Tibial artery (tissue), 4 donors: ENCODE measurements at places on chromosomes 3 and 15.

GRCh38 chr15:58742022-58742813, 7.3 kb downstream of the ADAM10 start:
- DNase-seq, result no peak
- H3K27ac ChIP-seq, result peak overlapping the region; percentile 45
- H3K4me3 ChIP-seq, result no peak overlapping the region
- H3K27me3 ChIP-seq, result no peaks in the 10 kb centered on the region
- H3K4me1 ChIP-seq, result peaks cover 8% of the 10 kb centered on the region

- H3K4me3 ChIP-seq, result no peak overlapping the region
- H3K36me3 ChIP-seq, result no peaks in the 10 kb centered on the region
- H3K27me3 ChIP-seq, result peaks cover 5% of the 10 kb centered on the region
- DNase-seq, result no peak
Measured at GRCh38 chr3:377158-377561, 180.6 kb downstream of the CHL1 start.

- no peaks in the 10 kb centered on the region for H3K4me1 ChIP-seq
- H3K4me3 ChIP-seq, result no peak overlapping the region
- DNase-seq, result peak; percentile 39
- H3K27me3 ChIP-seq, result no peaks in the 10 kb centered on the region
- no peaks in the 10 kb centered on the region for H3K36me3 ChIP-seq
Measured at GRCh38 chr15:23397779-23398178, 43.2 kb downstream of the GOLGA8S start.

DNA sequence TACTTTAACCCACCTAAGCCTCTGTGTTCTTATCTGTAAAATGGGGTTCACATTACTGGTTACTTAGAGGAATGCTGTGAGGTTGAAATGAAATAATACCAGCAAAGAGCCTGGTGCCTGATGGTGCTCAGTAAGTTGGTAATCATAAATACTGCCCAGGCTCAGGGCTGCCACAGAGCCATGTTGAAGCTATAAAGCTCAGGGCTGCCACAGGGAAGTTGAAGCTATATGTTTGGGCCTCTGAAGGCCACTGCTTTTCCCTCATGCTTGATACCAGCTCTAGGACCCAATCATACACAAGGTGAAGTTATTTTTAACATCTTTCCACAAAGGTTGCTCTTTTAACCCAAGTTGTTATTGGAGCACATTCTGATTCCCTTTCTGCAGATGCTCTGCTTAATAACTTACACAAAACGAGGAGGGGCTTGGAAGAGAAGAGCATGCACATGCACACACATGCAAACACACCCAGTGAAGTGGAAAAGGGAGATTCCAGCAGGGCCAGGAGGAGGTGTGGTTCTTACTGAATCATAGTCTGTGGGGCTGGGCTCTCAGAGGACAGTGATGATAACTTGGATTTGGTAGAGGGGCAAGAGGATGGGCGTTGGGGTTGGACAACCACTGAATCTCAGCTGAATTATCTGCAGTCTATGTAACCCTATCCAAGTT, 17.4 kb downstream of the PARP14 start:
- no peaks in the 10 kb centered on the region for H3K27me3 ChIP-seq
- DNase-seq, result no peak
- H3K27ac ChIP-seq, result no peak overlapping the region
- peaks cover 92% of the 10 kb centered on the region for H3K36me3 ChIP-seq

DNA sequence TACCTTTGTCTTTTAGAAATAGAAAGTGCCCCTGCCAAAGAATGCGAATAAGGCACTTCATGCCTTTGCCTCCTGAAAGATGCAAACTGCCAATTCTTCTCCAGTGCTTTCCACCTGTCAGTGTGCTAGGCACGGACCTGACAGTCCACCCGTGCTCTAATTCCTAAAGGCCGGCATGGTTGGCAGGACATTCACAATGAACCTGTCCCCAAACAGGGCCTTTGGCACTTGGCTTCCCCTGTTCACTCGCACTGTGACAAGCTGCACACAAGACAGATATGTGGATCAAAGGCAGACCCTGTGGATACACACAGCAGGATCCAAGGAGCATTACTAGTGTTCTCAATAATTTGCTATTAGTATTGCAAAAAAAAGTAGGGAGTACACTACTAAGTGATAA, 505.7 kb upstream of the AGTR1 start:
- H3K36me3 ChIP-seq, result no peaks in the 10 kb centered on the region
- no peak for DNase-seq
- H3K27me3 ChIP-seq, result no peaks in the 10 kb centered on the region
- no peak overlapping the region for H3K4me3 ChIP-seq
- no peak overlapping the region for H3K27ac ChIP-seq

DNA sequence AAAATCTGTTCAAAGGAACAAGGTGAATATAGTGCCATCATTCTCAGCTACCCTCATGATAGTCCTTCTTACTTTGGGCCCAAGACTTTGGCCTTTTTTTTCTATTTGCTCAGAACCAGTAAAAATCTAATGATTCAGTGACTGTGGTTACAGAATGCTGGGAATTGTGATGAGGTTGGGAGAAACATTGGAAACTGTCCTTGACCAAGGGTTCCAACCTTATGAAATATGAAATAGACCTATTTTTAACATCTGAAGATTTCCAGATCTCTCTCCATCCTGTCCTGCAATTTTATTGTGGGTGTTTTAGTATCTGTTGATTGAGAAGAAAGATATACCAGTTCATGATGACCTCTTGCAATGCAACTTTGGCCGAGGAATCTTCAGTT, 34.9 kb downstream of the TMEM45A start:
- DNase-seq, result no peak
- no peaks in the 10 kb centered on the region for H3K27me3 ChIP-seq
- H3K4me1 ChIP-seq, result no peaks in the 10 kb centered on the region
- no peak overlapping the region for H3K27ac ChIP-seq

GRCh38 chr3:8837162-8837561, 67.7 kb upstream of the OXTR start:
- H3K4me3 ChIP-seq, result no peak overlapping the region
- no peaks in the 10 kb centered on the region for H3K4me1 ChIP-seq
- no peaks in the 10 kb centered on the region for H3K36me3 ChIP-seq
- H3K27ac ChIP-seq, result no peak overlapping the region

- H3K27ac ChIP-seq, result no peak overlapping the region
- H3K4me1 ChIP-seq, result no peaks in the 10 kb centered on the region
- DNase-seq, result no peak
- H3K36me3 ChIP-seq, result no peaks in the 10 kb centered on the region
- H3K4me3 ChIP-seq, result no peak overlapping the region
Measured at GRCh38 chr3:170204023-170204472, 18.2 kb upstream of the PRKCI start.

- peaks cover 3% of the 10 kb centered on the region for H3K4me1 ChIP-seq
- DNase-seq, result no peak
Measured at GRCh38 chr3:134274571-134274970, 23.9 kb upstream of the RYK start.

GRCh38 chr3:17645074-17645698, 97.2 kb downstream of the TBC1D5 start:
- H3K4me3 ChIP-seq, result no peak overlapping the region
- no peak for DNase-seq
- H3K4me1 ChIP-seq, result no peaks in the 10 kb centered on the region

- no peaks in the 10 kb centered on the region for H3K36me3 ChIP-seq
- no peaks in the 10 kb centered on the region for H3K4me1 ChIP-seq
- H3K27me3 ChIP-seq, result no peaks in the 10 kb centered on the region
- no peak overlapping the region for H3K27ac ChIP-seq
Measured at GRCh38 chr15:31197497-31198414, 96.2 kb upstream of the TRPM1 start.

- H3K27me3 ChIP-seq, result no peaks in the 10 kb centered on the region
- DNase-seq, result no peak
- no peak overlapping the region for H3K27ac ChIP-seq
- H3K4me3 ChIP-seq, result no peak overlapping the region
- no peaks in the 10 kb centered on the region for H3K4me1 ChIP-seq
Measured at GRCh38 chr15:27250223-27250622, 279.2 kb downstream of the GABRG3 start.

DNA sequence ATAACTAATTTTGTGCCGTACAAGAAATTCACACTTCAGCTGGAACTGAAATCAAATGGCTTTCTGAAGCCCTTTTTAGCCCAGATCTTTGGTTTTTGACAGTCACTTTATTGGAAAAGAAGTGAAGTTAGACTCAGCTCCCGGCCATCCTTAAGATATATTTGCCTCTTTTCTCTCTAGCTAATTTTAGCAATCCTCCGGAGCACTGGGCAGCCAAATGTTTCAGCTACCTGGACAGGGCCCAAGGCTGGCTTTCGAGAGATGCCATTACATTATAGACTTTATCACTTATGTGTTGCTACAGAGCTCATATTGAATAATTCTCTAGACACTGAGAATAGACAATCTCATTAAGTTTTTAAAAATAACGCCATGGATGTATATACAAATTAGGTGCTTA, 28.5 kb upstream of the RPL39L start:
- no peaks in the 10 kb centered on the region for H3K36me3 ChIP-seq
- H3K27ac ChIP-seq, result peak overlapping the region; percentile 65
- no peak for DNase-seq
- peaks cover 10% of the 10 kb centered on the region for H3K4me1 ChIP-seq

GRCh38 chr3:49879721-49880120, 10.0 kb upstream of the CAMKV start:
- no peak for DNase-seq
- no peak overlapping the region for H3K4me3 ChIP-seq
- no peaks in the 10 kb centered on the region for H3K27me3 ChIP-seq
- H3K4me1 ChIP-seq, result no peaks in the 10 kb centered on the region
- no peak overlapping the region for H3K27ac ChIP-seq

DNA sequence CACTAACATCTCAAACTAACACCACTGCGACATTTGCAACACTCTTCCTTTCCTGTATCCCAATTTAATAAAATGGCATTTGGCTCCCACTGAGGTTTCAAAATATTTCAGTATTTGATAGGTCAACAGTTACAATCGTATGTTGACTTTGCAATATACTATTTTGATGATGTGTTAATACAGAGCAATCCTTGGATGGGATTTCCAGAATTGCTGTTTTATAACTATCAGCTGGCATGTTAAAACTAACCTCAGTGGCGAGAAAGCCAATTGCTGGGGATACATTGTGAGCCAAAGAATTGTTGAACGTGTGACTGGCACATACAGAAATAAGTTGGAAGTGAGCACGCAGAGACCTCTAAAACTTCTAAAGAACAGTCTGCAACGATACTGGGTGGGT, 226.1 kb upstream of the LYSMD4 start:
- no peaks in the 10 kb centered on the region for H3K27me3 ChIP-seq
- H3K27ac ChIP-seq, result no peak overlapping the region
- H3K36me3 ChIP-seq, result no peaks in the 10 kb centered on the region
- H3K4me1 ChIP-seq, result peaks cover 5% of the 10 kb centered on the region

- H3K36me3 ChIP-seq, result no peaks in the 10 kb centered on the region
- no peaks in the 10 kb centered on the region for H3K27me3 ChIP-seq
- DNase-seq, result no peak
- H3K4me1 ChIP-seq, result peaks cover 21% of the 10 kb centered on the region
- peak overlapping the region; percentile 57 for H3K27ac ChIP-seq
- H3K4me3 ChIP-seq, result no peak overlapping the region
Measured at GRCh38 chr15:70289191-70289955, 191.7 kb upstream of the TLE3 start.

DNA sequence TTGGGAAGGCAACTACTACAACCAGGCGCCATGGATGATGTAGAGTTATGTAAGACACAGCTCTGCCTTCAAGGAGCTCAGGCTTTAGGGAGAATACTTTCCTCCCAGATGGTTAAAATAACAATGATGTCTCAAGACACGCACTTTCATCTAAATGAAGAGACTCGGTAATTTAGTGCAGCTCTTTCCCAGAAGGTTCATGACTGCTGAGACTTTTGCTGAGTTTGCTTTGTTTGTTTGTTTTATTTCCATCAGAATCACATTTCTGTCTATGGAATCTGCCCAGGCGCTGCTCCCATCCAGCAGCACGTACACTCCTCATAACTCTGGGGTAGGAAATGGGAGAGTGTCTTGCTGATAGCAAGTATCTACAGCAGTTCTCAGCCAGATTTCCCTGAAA, 33.9 kb upstream of the MEX3B start:
- no peak overlapping the region for H3K4me3 ChIP-seq
- no peaks in the 10 kb centered on the region for H3K27me3 ChIP-seq
- H3K4me1 ChIP-seq, result no peaks in the 10 kb centered on the region
- no peaks in the 10 kb centered on the region for H3K36me3 ChIP-seq
- DNase-seq, result no peak
- H3K27ac ChIP-seq, result no peak overlapping the region

- H3K36me3 ChIP-seq, result no peaks in the 10 kb centered on the region
- H3K27ac ChIP-seq, result no peak overlapping the region
- no peak for DNase-seq
Measured at GRCh38 chr3:71309342-71309741, 274.2 kb downstream of the FOXP1 start.

GRCh38 chr3:98826126-98826525, 63.0 kb downstream of the ST3GAL6 start:
- H3K27me3 ChIP-seq, result no peaks in the 10 kb centered on the region
- DNase-seq, result no peak
- no peak overlapping the region for H3K27ac ChIP-seq
- no peak overlapping the region for H3K4me3 ChIP-seq
- H3K36me3 ChIP-seq, result no peaks in the 10 kb centered on the region

DNA sequence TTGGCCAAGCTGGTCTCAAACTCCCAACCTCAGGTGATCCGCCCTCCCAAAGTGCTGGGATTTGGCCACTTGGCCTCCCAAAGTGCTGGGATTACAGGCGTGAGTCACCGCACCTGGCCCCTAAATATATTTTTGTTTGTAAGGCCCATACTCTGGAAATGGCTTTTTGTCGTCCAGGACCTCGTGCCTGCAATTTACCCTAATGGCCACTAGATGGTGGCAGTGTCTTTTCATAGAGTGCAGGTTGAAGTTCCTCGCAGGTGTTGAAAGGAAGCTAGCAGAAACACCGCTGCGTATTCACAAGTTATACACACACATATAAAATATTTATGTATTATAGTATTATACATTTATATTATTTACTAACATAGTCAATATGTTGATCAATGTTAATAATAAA, 97.2 kb downstream of the LRTM1 start:
- H3K27ac ChIP-seq, result no peak overlapping the region
- no peak for DNase-seq
- no peaks in the 10 kb centered on the region for H3K36me3 ChIP-seq
- H3K27me3 ChIP-seq, result no peaks in the 10 kb centered on the region

GRCh38 chr3:40185029-40185695, 124.3 kb upstream of the EIF1B start:
- no peak overlapping the region for H3K27ac ChIP-seq
- no peak for DNase-seq
- peaks cover 4% of the 10 kb centered on the region for H3K36me3 ChIP-seq
- H3K4me3 ChIP-seq, result no peak overlapping the region
- H3K4me1 ChIP-seq, result peaks cover 22% of the 10 kb centered on the region
